ENCODE measurements at places on chromosomes 5 and 9.

DNA sequence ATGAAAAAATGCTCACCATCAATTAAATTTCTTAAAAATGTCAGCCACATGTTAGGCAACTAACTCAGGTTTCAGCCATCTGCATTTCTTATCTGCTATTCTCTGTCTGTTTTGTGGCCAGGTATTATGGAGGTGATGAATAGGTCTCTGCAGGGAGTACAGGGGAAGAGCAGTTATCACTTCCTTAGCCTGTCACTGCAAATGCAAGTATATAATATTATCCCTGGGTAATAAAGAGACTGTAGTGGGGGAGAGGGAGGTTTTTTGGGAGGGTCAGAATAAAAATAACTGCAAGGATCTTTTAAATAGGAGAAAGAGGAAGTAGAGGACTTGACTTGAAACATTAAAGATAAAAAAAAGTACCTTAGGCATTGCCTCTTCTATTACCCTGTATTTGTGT is 49.6 kb upstream of the PTGER4 start:
- DNase-seq: no peak
- H3K4me3 ChIP-seq: no peak overlapping the region
- peaks cover 2% of the 10 kb centered on the region for H3K4me1 ChIP-seq
- no peak overlapping the region for H3K27ac ChIP-seq

DNA sequence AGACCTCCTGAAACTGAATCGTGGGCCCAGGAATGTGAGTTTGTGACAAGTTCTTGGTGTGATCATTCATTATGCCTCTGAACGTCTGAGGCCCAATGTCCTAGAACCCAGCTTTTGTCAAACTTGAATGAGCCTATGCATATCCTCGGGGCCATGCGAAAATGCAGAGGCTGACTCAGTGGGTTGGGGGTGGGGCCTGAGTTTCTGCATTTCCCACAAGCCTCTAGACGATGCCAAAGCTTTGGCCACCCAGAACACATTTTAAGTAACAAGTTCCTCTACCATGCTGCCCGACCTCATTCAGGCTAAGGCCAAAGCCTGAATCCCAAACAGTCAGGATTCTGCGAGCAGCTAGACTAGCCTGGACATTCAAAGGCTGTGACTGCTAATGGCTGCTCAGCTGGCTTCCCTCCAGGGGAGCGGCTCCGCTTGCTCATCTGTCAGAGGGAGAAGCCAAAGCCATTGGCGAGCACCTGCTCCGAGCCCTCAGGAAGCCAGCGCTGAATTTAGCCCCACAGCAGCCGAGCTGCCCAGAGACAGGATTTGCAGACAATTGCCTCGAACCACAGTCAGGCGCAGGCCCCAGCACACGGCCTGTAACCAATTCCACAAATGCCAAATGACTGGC is 177.5 kb downstream of the ZDHHC21 start:
- no peak overlapping the region for H3K27ac ChIP-seq
- H3K36me3 ChIP-seq: no peaks in the 10 kb centered on the region
- DNase-seq: no peak
- no peaks in the 10 kb centered on the region for H3K27me3 ChIP-seq
- no peak overlapping the region for H3K4me3 ChIP-seq

GRCh38 chr9:95107976-95108375 is 209.5 kb downstream of the FANCC start:
- H3K27ac ChIP-seq: no peak overlapping the region
- H3K4me3 ChIP-seq: no peak overlapping the region
- no peak for DNase-seq
- H3K36me3 ChIP-seq: peaks cover 18% of the 10 kb centered on the region
- no peaks in the 10 kb centered on the region for H3K27me3 ChIP-seq
- no peaks in the 10 kb centered on the region for H3K4me1 ChIP-seq

GRCh38 chr5:77355751-77356150 is 136.4 kb downstream of the WDR41 start:
- no peaks in the 10 kb centered on the region for H3K36me3 ChIP-seq
- H3K27ac ChIP-seq: no peak overlapping the region
- H3K4me3 ChIP-seq: no peak overlapping the region
- no peaks in the 10 kb centered on the region for H3K4me1 ChIP-seq
- DNase-seq: no peak
- H3K27me3 ChIP-seq: no peaks in the 10 kb centered on the region

GRCh38 chr9:19405771-19406170 is 3.0 kb upstream of the ACER2 start:
- H3K27me3 ChIP-seq: no peaks in the 10 kb centered on the region
- DNase-seq: no peak
- H3K4me3 ChIP-seq: no peak overlapping the region
- H3K27ac ChIP-seq: no peak overlapping the region

DNA sequence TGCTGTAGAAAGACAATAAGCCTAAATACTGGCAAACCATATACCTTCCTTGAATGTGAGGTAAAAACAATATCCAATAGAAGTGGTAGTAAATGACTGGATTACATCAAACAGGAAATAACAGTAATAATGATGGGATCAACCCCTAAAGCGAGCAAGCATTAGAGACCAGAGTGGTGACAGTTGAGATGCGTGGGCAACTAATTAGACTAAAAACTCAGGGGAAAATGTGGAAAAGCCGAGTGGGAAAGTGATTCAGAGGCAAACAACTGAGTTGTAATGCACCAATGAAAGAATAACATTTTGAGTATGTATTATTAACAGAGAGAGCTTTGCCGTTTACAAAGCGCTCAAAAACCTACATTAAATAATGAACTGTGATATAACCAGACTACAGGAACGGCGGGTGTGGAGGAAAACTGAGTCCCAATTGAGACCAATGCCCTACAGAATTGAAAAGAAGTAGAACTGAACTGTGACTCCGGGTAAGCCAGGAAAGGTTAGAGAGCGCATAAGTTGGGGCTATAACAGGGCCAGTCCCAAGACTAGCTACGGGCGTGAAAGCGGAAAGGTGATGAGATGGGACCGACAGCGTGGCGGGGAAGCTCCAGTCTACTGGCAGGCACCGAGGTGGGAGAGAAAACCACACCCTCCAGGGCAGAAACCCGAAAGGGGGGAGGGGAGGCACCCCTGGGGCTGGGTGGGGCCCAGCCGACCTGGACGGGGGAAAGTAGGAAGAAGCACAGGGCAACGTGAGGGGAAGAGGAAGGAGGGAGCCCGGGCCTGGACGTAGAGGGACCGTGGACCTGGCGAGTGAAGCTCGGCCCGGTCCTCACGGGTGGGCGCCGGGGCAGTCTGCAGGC is 592 bp downstream of the UBAP2 start:
- peaks cover 18% of the 10 kb centered on the region for H3K4me1 ChIP-seq
- no peaks in the 10 kb centered on the region for H3K36me3 ChIP-seq
- peak overlapping the region; percentile 90 for H3K4me3 ChIP-seq
- peak overlapping the region; percentile 88 for H3K27ac ChIP-seq
- no peaks in the 10 kb centered on the region for H3K27me3 ChIP-seq

DNA sequence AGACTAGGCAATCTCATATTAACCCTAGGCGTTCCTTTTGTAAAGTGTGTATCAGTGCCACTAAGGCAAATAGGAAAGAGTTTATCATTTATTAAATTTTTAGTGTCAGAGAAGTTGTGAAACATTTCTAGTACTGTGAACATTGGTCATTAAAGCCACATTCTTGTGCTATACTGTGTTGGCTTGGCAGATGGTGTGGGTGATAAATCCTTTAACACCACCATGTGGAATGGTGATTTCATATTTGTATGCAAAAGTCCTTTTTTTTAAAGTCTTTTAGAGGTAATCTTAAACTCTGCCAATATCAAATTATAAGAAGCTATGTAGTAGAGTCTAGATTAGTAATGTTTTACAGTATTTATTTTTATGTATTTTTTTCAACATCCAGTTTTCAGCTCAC is 18.1 kb downstream of the SLC12A2 start:
- no peak for DNase-seq
- H3K36me3 ChIP-seq: no peaks in the 10 kb centered on the region
- no peaks in the 10 kb centered on the region for H3K4me1 ChIP-seq
- no peaks in the 10 kb centered on the region for H3K27me3 ChIP-seq

DNA sequence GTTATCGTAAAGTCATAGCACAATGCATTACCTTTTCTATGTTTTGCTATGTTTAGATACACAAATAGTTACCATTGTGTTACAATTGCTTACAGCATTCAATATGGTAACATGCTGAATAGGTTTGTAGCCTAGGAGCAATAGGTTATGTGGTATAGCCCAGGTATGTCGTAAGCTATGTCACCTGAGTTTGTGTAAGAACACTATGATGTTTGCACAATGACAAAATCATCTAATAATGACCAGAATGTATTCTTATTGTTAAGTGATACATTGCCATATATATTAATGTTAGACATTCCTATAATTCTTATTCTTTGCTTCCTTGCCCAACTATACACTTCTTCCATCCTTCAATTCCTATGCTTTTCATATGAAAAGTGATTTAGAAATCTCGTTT is 18.2 kb upstream of the DAB2 start:
- no peak for DNase-seq
- H3K4me1 ChIP-seq: no peaks in the 10 kb centered on the region
